ENCODE measurements at places on chromosomes 4 and X.

GRCh38 chr4:32258986-32259385 lies 1538.8 kb downstream of the PCDH7 start:
- DNase-seq = no peak

DNA sequence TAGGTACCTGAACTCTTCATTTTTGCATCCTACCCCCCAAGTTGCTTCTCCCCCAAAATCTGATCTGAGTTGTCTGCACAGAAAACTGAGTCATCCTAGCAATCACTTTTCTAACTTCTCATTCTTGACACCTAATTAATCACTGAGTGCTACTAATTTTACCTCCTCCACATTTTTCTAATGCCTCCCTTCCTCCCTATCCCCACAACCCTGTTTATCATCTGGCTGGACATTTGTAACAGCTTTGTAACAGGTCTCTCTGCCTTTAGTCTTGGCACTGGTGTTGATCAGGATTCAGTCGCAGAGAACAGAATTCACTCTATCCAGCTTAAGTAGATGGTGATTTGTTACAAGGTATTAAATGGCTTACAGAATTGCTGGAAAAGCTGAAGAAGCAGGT lies 303.9 kb upstream of the GATB start:
- DNase-seq = no peak

GRCh38 chr4:57905965-57906364 lies 795.8 kb upstream of the IGFBP7 start:
- DNase-seq = no peak

DNA sequence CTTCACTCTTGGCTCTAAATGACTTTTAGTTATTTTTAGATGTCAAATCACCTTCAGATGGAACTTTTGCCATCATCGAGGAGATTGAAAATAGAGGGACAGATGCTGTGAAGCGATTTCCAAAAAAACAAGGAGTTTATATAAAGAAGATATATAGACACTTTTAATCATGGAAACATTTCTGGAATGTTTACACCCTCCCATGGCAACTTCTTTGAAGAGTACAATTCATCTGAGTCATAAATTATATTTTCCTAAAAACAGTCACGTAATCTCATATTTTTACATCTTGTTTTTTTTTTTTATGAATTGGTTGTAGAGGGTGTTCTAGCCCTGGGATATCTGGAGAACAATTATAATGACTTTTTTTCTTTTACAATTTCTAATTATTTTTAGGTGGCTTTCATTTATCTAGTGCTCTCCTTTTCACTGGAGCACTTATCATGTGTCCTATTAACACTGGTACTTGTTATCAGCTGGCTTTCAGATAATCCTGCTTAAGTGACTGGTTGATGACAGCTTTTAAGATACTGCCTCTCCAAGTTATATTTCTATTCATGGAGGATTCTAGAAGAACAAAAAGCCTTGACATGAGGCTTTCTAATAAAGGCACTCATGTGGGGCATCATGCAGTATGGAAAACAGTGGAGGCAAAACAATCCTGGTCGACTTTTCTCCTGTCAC lies 24.9 kb downstream of the PCDH7 start:
- DNase-seq = no peak

DNA sequence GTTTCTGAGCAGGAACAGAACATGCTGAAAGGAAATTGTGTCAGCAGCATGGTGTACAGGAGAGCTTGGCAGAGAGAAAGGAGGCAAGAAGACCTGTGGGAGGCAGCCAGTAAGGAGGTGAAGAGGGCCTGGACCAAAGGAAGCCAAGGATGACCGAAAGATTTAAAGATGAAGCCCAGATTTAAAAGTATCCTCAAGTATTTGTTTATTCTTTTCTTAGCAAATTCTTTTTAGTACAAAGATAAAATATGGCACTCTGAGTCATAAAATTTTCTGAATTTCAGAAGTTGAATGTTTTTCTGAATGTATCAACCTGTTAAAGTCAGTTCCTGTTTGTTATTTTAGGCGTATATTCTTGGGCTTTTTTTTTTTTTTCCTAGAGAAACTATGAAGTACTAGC lies 3.5 kb downstream of the PKD2 start:
- DNase-seq = no peak

DNA sequence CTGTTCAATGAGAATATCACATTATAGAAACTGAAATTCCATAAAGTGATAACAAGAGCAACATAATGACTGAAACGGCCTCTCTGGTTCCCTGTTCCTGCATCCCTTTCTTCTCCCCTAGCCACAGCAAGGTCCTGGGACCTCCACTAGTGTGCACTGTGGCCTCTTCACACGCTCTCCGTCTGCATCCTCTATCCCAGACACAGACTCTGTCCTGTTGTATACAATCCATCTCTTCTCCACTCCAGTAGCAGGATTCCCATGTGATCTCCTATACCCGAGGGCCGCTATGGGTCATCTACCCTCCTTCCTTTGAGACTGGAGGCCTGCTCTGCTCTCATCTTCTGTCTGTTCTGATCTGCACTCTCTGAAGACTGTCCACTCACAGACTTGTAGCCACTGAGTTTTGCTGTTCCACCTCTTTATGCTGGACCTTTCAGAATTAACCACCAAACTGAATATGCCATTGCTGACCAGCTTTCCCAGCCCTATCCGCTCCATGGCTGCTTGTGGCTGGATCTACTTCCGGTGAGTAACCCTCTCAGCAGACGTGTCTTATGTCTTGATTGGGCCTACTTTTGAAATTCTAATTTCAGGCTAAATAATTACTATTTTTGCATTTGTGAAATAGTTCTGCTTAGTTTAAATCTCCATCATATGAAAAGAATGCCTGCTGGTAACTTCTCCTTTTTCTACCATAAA lies 105.1 kb upstream of the NAP1L5 start:
- DNase-seq = no peak

GRCh38 chrX:17359500-17359899 lies 15.5 kb upstream of the NHS start:
- DNase-seq = no peak

- DNase-seq = no peak
Measured at GRCh38 chr4:147094238-147094637, 148.6 kb upstream of the TTC29 start.

GRCh38 chrX:16745659-16746058 lies 26.2 kb downstream of the SYAP1 start:
- DNase-seq = no peak

DNA sequence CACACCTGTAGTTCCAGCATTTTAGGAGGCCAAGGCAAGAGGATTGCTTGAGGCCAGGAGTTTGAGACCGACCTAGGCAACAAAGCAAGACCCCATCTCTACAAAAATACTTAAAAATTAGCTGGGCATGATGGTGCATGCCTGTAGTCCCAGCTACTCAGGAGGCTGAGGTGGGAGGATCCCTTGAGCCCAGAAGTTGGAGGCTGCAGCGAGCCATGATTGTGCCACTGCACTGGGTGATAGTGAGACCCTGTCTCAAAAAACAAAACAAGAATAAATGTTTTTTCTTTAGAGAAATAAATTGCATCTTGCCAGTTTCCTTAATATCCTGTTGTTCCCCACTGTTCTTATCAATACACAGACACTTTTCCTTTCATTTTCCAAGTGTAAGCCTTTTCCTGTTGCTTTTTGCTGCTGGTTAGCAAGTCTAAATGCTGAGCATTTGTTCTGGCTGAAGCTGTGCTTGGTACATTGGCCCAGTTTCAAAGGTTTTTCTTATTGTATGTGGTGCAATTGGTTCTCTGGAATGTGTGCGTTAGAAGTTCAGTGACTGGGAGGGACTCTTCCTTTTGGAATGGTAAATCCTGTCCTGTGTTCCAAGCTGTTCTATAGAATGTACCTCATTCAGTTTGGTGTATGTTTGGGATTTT lies 98.2 kb downstream of the AFF1 start:
- DNase-seq = no peak

DNA sequence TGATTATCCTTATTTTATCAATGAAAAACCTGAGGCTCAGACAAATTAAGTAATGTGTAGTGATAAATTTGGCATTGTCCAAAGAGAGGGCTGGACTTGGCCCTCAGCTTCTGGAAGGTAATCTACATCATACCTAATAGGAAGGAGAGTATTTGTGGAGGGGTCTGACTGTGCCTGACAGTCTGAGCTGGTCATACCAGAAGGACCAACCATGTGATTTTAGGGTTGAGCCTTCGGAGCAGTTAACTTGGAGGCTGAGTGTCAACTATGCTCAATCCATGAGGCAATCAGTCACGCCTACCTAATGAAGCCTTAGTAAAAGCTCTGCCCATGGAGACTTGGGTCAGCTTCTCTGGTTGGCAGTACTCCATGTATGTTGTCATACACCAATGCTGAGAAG lies 136.4 kb downstream of the CPE start:
- DNase-seq = no peak

DNA sequence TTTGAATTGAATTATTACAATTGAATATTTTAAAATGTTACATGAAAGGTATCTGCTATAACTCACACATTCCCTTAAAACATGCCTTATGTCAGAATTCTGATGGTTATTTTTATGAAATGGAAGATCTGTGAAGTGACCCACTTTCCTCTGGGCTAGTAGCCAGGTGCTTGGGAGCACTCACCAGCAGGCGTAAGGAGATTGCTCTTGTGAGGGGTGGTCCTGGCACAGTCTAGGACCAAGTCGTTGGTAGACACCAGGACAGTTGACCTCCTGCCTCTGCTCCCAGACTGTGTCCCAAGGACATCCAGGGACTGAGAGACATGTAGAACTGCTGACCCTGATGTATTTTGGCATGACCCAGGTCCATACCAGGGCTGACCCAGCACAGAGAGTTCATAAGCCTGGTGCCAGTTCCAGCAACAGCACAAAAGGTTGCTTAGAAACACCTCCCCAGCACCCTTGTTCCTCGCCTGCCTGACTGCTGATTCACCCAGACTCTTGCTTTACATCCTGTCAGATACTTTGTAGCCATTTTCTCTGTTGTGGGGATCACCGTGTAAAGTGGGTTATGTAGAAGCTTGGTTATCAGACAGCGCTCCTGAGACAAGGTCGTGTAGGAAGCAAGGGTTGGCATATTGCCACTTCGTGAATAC lies 48.5 kb downstream of the NELFA start:
- DNase-seq = no peak

GRCh38 chr4:168633496-168633895 lies 136.6 kb downstream of the PALLD start:
- DNase-seq = no peak

DNA sequence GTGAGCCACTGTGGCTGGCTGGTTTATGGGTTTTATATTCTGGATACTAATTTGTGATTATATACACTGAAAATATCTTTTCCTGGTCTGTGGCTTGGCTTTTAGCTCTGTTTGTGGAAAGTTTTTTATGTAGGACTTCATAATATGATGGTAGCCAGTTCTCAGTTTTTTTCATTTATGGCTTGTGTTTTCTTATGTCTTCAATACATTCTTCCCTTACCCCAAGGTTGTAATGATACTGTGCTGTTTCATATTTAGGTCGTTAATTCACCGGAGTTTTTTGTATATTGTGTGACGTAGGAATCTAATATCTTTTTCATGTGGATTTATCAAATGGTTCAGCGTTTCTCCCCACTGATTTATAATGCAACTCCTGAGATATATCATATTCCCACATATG lies 6.6 kb downstream of the ZFX start:
- DNase-seq = no peak

GRCh38 chrX:123869488-123869887 lies 9.6 kb downstream of the XIAP start:
- no peak for DNase-seq

GRCh38 chrX:140804292-140804691 lies 94.7 kb downstream of the LINC00632 start:
- no peak for DNase-seq

- no peak for DNase-seq
Measured at GRCh38 chrX:150482537-150483206, 85.7 kb upstream of the MTM1 start.

DNA sequence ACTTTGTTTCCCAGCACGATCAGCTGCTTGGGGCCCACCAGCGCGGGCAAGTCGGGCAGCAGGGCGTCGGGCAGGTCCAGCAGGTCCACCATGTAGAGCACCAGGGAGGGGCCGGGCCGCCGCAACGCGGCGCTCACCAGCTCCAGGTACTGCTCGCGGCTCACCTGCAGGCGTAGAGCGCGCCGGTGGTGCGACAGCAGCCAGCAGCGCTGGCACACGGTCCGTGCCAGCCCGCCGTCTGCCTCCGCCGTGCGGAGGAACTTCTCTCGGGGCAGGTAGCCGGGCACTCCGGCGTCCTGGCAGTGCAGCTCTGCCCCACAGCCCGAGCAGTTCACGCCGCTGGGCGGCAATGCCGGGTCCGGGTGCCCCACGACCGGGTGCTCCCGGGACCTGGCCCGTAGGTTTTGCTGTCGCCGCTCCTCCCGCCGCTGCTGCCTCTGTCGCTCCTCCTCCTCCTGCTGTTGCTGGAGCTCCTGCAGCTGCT lies 527 bp downstream of the NOA1 start:
- DNase-seq = peak; percentile 68

- DNase-seq = no peak
Measured at GRCh38 chrX:2717312-2717711, 26.2 kb downstream of the CD99 start.

- no peak for DNase-seq
Measured at GRCh38 chr4:133464311-133464710, 315.2 kb downstream of the PCDH10 start.
